ENCODE measurements at places on chromosomes 16 and 17. TPM values are rescaled to one million over a fixed set of nuclear protein-coding genes. Genes with fewer than 3 reads are reported as not detected.

GRCh38 chr17:10380631-10381408 lies 8.0 kb upstream of the MYH13 start:
- H3K4me3 ChIP-seq = no peak overlapping the region
- H3K36me3 ChIP-seq = no peaks in the 10 kb centered on the region
- no peaks in the 10 kb centered on the region for H3K4me1 ChIP-seq

GRCh38 chr16:13992322-13992721 lies 72.4 kb downstream of the ERCC4 start:
- DNase-seq = no peak
- H3K36me3 ChIP-seq = no peaks in the 10 kb centered on the region
- no peaks in the 10 kb centered on the region for H3K27me3 ChIP-seq
- no peak overlapping the region for H3K27ac ChIP-seq
- H3K4me3 ChIP-seq = no peak overlapping the region

DNA sequence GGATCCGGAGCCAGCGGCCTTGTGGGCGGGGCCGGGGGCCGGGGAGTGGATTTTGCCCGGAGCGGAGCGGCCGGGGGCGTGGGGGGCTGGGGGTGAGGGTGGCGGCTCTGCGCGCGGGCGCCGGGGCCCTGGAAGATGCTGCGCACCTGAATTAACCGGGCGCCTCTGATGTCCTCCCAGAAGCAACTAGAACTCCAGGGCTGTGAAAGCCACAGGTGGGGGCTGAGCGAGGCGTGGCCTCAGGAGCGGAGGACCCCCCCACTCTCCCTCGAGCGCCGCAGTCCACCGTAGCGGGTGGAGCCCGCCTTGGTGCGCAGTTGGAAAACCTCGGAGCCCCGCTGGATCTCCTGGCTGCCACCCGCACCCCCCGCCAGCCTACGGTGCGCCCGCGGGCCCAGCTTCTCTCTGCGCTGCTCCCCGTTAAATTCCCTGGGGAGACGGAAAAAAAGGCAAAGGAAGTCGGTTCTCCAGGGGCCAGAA lies 549 bp downstream of the SLC26A11 start:
- DNase-seq = no peak
- no peak overlapping the region for H3K27ac ChIP-seq
- H3K36me3 ChIP-seq = peaks cover 6% of the 10 kb centered on the region
- peaks cover 19% of the 10 kb centered on the region for H3K4me1 ChIP-seq

- peaks cover 2% of the 10 kb centered on the region for H3K27me3 ChIP-seq
- H3K4me1 ChIP-seq = peaks cover 51% of the 10 kb centered on the region
- H3K4me3 ChIP-seq = no peak overlapping the region
Measured at GRCh38 chr16:75380870-75381269, 52.4 kb downstream of the CFDP1 start.

- H3K27me3 ChIP-seq = no peaks in the 10 kb centered on the region
- DNase-seq = no peak
- H3K4me1 ChIP-seq = peaks cover under 1% of the 10 kb centered on the region
- no peak overlapping the region for H3K27ac ChIP-seq
- no peaks in the 10 kb centered on the region for H3K36me3 ChIP-seq
Measured at GRCh38 chr16:72198021-72198711, 26.2 kb upstream of the PMFBP1 start.

DNA sequence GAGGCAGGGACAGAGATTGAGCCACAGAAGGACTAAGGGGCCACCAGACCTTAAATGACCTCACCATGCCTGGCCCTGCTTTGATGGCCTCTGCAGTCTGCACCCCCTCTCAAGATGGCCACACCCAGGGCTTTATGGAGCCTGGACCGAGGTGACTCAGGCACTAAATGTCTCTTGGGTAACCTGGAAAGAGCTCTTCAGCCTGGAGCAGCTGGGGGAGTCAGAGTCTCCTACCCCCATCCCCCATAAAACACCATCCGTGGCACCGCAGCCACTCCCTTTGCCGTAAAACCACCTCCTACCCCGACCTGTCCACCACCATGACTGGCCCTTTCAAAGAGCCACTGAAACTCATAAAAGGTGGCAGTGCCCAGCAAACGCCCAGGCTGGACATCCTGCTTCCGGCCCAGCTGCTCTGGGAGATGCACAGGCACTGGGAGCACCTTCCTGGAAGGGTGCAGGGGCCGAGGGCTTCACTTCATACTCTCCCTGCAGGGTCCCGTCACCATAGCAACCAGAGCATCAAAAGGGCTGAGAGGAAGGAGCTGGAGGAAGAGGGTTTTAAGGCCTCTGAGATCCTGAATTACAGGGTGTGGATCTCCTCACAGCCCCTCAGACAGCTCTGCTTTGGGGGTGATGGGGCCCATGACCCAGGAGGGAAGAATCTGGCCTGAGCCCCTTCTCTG lies 22.3 kb downstream of the FOXN1 start:
- DNase-seq = no peak
- no peaks in the 10 kb centered on the region for H3K27me3 ChIP-seq
- H3K4me3 ChIP-seq = no peak overlapping the region
- H3K36me3 ChIP-seq = no peaks in the 10 kb centered on the region

DNA sequence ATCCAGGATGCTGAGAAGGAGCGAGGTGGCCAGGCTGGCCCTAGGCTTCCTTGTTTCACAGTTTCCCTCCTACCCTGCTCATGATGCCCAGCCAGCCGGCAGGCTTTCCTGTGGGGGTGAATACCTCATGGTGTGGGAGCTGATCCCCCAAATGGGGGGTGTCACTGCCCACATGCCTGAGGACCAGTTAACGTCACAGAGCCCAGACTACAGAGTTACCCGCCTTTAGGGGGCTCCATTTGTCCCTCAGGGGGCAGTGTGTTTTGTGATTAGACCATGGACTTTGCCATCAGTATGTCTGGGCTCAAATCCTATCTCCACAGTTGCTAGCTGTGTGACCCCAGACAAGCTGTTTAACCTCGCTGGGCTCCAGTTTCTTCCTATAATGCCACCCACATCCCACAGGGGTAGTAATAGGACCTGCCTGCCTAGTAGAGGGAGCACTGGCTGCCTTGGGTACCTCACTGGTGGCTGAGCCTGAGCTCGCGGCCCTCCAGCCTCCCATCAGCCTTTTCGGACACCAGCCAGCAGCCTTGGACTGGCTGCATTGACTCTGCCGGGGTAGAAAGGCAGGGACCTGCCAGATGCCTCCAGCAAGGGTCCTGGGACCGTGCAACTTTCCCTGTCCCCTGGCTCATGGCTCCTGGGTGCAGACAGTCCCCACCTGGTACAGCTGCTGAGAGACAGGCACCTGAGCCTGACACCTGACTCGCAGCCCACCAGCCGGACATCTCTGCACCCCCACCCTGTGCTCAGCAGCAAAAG lies 87.5 kb upstream of the GSE1 start:
- H3K27me3 ChIP-seq = no peaks in the 10 kb centered on the region
- H3K27ac ChIP-seq = no peak overlapping the region
- DNase-seq = no peak

DNA sequence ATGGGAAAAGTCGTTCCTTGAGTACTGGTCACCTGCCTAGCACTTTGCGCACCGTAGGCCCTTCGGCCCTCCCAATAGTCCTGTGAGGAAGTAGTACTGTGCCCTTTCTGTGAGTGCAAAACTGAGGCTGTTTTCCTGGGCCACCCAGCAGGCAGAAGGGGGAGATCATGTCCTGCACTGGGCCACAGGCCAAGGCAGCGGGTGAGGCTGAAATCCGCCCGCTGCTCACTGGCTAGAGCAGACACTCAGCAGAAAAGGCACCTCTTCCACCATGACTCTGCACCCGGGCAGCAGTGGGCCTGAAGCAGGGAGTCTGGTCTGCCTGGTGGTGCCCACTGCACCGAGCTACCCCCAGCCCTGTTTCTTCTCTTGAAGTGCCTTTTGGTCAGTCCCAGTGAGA lies 20.2 kb downstream of the METTL22 start:
- H3K4me1 ChIP-seq = peaks cover 11% of the 10 kb centered on the region
- no peak overlapping the region for H3K27ac ChIP-seq
- peaks cover 56% of the 10 kb centered on the region for H3K36me3 ChIP-seq
- H3K27me3 ChIP-seq = no peaks in the 10 kb centered on the region
- DNase-seq = no peak

- no peak overlapping the region for H3K4me3 ChIP-seq
- H3K27ac ChIP-seq = no peak overlapping the region
- peaks cover 26% of the 10 kb centered on the region for H3K36me3 ChIP-seq
- H3K27me3 ChIP-seq = no peaks in the 10 kb centered on the region
Measured at GRCh38 chr16:84084570-84085270, 32.0 kb downstream of the MBTPS1 start.

DNA sequence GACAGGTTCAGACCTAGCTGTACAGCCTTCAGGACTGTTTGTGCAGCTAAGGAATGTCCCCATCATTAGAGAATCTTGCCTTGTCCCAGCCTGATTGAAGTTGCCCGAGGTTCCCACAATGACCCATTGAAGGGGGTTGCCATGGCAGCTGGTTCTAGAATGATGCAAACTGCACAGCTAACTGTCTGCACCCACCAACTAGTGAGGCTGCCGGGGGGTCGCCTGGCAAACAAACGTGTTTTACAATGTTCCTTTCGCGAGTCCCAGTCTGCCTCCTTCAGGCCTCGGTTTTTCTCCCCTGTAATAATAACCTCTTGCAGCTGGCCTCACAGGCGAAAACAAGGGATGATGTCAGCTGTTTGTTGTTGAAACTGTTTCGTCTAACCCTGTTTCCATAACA lies 5.5 kb downstream of the C16orf96 start:
- H3K27ac ChIP-seq = no peak overlapping the region
- no peak overlapping the region for H3K4me3 ChIP-seq
- H3K27me3 ChIP-seq = no peaks in the 10 kb centered on the region
- no peaks in the 10 kb centered on the region for H3K36me3 ChIP-seq
- DNase-seq = no peak
- peaks cover 2% of the 10 kb centered on the region for H3K4me1 ChIP-seq

GRCh38 chr16:72291531-72291981 lies 119.6 kb upstream of the PMFBP1 start:
- H3K36me3 ChIP-seq = no peaks in the 10 kb centered on the region
- no peaks in the 10 kb centered on the region for H3K4me1 ChIP-seq
- H3K27ac ChIP-seq = no peak overlapping the region
- DNase-seq = no peak
- H3K27me3 ChIP-seq = no peaks in the 10 kb centered on the region

- no peak overlapping the region for H3K4me3 ChIP-seq
- H3K27me3 ChIP-seq = no peaks in the 10 kb centered on the region
- no peak overlapping the region for H3K27ac ChIP-seq
- H3K36me3 ChIP-seq = no peaks in the 10 kb centered on the region
- DNase-seq = no peak
Measured at GRCh38 chr16:56889206-56889605, 24.2 kb downstream of the SLC12A3 start.

DNA sequence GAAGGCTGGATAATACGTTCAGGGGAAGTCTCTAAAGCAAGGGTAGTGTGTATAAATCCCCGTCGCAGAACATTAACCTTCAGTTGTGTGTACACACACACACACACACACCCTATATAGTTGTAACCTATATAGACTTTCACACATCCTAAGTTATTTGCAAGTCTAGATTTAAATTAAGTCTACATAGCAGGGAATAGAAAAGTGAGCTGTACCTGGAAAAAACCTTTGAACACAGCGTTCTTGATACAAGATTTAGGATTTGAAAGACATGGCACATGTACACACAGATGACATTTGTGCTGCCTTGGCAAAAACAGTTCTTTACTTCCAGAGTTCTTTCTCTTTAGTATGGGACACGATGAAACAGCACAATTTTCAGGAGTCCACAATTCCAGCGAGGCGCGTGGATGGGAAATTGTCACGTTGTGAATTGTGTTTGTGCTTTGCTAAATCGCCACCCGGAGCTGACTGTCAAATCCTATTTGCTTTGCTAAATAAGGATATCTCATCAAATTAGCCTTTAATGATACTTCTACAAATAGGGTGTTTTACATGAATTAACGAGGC lies 233.9 kb downstream of the MRTFB start:
- H3K4me1 ChIP-seq = peaks cover 53% of the 10 kb centered on the region
- H3K36me3 ChIP-seq = no peaks in the 10 kb centered on the region
- no peaks in the 10 kb centered on the region for H3K27me3 ChIP-seq
- no peak for DNase-seq
- H3K4me3 ChIP-seq = no peak overlapping the region
- H3K27ac ChIP-seq = no peak overlapping the region

GRCh38 chr17:47720754-47721533 lies 12.1 kb upstream of the TBX21 start:
- no peaks in the 10 kb centered on the region for H3K27me3 ChIP-seq
- H3K36me3 ChIP-seq = no peaks in the 10 kb centered on the region
- peak overlapping the region; percentile 62 for H3K4me3 ChIP-seq
- DNase-seq = peak; percentile 100
- peak overlapping the region; percentile 100 for H3K27ac ChIP-seq

GRCh38 chr17:20032636-20033035 lies 23.5 kb downstream of the SPECC1 start:
- no peak overlapping the region for H3K4me3 ChIP-seq
- H3K36me3 ChIP-seq = no peaks in the 10 kb centered on the region
- H3K27me3 ChIP-seq = peaks cover 3% of the 10 kb centered on the region
- no peak for DNase-seq
- H3K4me1 ChIP-seq = peaks cover 3% of the 10 kb centered on the region
- no peak overlapping the region for H3K27ac ChIP-seq

GRCh38 chr17:57502811-57503241 lies 242.3 kb downstream of the CCDC182 start:
- H3K4me1 ChIP-seq = peaks cover 20% of the 10 kb centered on the region
- H3K4me3 ChIP-seq = no peak overlapping the region

GRCh38 chr17:28570716-28571360 lies 486 bp downstream of the PIGS start:
- no peaks in the 10 kb centered on the region for H3K27me3 ChIP-seq
- H3K4me3 ChIP-seq = peak overlapping the region; percentile 85
- peak; percentile 69 for DNase-seq

- no peaks in the 10 kb centered on the region for H3K36me3 ChIP-seq
- no peak overlapping the region for H3K27ac ChIP-seq
- peaks cover 8% of the 10 kb centered on the region for H3K27me3 ChIP-seq
- DNase-seq = no peak
- H3K4me3 ChIP-seq = no peak overlapping the region
Measured at GRCh38 chr17:81157848-81158687, 7.2 kb upstream of the PVALEF start.

GRCh38 chr17:32007463-32008298 lies 498 bp downstream of the LRRC37B start:
- no peaks in the 10 kb centered on the region for H3K27me3 ChIP-seq
- H3K4me3 ChIP-seq = peak overlapping the region; percentile 83
- DNase-seq = peak; percentile 66
- peak overlapping the region; percentile 79 for H3K27ac ChIP-seq

- no peak overlapping the region for H3K27ac ChIP-seq
- H3K4me3 ChIP-seq = no peak overlapping the region
- H3K4me1 ChIP-seq = peaks cover under 1% of the 10 kb centered on the region
Measured at GRCh38 chr16:29868396-29869009, 5.5 kb upstream of the CDIPT start.

TBC1D3 gene
- total RNA-seq = not detected

SOX15 gene
- total RNA-seq = not detected

ADAP2 gene
- total RNA-seq = 0.52 TPM

SLC25A39 gene
- total RNA-seq = 149 TPM

GNG13 gene
- total RNA-seq = not detected

AANAT gene
- total RNA-seq = not detected

Data from activated naive CD4-positive, alpha-beta T cell treated with anti-CD3 and anti-CD28 coated beads for 36 hours (primary cell).